ENCODE measurements at places on chromosomes 4 and X.
A peak's percentile ranks its signal among the peaks of the same experiment; 100 is the strongest.

DNA sequence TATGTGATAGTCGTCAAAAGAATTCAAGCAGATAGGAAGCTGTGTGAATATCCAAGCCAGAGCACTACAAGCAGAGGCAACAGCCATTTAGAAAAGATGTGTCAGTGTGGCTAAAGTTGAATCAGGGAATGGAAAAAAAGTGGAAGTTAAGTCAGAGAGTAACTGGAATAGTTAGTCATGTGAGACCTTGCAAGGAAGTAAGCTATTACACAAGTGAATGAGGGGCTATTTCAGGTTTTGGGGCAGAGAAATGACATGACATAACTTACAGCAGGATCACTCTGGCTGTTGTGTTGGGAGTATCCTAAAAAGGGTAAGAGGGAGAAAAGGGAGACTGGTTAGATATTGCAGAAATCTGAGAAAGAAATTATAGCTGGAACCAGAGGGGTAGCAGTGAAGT is 236.6 kb upstream of the PCDH18 start:
- no peak for DNase-seq

DNA sequence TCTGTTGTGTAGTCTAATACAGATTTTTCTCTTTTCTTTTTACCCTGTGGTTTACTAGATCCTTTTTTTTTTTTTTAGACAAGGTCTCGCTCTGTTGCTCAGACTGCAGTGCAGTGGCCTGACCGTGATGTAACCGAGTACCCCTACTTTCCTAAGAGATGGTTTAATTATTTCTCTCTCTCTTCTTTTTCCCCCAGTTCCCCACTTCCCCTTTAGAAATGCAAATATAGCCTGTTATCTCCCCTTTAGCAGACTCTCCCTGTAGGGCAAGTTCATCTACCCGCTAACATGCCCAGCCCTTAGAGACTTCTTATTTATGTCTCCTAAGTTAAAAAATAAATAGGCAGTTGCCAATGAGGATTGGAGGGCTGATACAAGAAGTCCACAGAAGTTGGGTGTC is 4.5 kb downstream of the SNX25 start:
- no peak for DNase-seq

DNA sequence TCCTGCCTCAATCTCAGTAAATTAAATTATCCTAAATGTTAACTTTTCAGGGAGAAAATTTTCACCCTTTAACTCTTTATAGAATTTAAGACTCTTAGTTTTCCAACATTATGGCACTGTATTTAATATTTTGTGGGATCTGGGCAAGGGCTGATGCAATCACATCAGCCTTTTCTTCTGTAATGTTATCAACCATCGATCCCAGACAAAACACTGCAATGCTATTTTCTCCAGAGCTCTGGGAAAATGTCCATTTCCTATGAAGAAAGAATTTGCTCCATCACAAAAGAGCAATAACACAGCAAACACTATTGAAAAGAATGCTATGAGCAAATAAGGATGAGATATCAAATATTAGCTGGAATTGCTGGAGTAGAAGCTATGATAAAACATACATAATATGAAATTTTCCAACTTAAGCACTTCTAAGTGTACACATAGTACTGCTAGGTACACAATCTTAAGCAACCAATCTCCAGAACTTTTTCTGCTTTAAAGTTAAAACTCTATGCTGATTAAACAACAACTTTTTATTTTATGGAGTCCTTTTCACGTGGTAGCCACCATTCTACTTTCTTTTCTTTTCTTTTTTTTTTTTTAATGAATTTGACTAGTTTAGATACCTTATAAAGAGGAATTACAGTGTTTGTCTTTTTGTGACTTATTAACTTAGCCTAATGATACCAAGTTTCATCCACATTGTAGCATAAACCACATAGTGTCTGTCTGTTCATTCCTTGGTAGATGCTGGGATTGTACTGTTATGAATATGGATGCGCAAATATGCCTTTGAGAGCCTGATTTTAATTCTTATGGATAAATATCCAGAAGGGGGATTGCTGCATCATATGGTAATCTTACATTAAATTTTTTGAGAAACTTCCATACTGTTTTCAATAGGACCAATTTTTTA is 43.6 kb downstream of the UGT2A3 start:
- DNase-seq, result no peak

- DNase-seq, result no peak
Observed at GRCh38 chrX:8820910-8821527, 19.8 kb upstream of the FAM9A start.

- DNase-seq, result no peak
Observed at GRCh38 chr4:12041828-12042227, 613.1 kb upstream of the HS3ST1 start.

GRCh38 chr4:40240040-40240653 is 43.3 kb downstream of the RHOH start:
- DNase-seq, result no peak

GRCh38 chr4:5683566-5683965 is 24.8 kb downstream of the EVC2 start:
- no peak for DNase-seq

DNA sequence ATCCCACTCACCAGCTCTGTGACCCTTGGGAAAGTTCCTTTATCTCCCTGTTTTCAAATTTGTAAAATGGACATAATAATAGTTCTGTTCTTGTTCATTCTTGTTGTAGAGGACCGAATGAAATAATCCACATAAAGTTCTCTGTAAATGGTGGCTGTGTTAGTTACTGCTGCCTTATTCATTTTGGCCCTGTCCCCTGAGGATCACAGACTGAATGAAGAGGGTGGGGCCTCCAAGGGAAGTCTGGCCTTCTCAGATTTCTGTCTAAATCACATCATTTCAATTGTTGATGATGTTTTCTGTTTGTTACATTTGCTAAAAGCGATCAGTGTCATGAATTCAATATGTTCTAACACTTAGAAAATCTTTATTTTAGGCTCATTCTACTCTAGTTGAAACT is 117.9 kb downstream of the PPEF1 start:
- no peak for DNase-seq

DNA sequence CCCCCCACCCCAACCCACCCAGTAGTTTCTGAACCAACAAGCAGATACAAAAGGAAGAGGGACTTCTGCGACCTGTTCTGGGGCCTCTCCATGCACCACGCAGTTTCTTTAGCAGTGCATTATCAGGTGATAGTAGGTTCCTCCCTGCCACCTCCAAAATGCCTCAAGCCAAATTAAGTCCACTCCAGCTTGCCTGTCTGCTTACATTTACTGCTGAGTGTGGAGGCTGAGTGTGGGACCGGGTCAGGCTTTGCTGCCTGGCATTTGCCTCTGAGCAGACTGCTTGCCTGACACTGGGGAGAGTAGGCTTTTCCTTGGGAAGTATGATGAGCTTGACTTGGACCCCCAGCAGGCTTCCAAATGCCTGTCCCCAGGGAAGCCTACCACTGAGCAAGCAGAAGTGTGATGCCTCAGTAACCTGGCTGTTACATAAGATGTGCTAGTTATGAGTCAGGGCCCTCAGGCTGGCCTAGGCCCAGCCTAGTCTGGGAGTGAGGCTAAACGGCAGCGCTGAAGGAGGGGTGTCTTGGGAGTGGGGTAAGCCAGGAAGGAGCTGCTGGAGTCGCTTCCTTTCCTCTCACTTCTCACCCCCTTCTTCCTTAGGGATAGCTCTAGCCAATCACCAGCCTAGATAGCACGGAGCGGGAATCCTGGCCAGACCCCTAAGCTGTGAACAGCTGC is 9.0 kb downstream of the TSC22D3 start:
- no peak for DNase-seq

DNA sequence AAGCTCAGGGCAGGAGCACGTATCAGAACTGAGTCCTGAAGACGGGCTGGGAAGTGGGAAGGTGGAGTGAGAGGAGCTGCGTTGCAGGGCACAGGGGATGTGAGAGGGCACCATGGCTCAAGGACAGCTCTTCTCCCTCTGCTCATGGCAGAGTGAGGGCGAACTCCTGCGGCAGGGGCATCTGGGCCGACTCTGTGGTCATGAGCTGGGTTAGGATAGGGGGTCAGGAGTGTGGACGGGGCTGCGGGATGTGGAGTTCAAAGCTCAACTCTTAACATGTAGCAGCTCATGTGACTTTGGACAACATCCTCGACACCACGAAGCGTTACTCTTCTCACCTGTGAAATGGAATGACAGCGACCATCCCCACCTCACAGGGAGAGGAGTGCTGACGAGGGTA is 19.4 kb upstream of the SORCS2 start:
- DNase-seq, result no peak

DNA sequence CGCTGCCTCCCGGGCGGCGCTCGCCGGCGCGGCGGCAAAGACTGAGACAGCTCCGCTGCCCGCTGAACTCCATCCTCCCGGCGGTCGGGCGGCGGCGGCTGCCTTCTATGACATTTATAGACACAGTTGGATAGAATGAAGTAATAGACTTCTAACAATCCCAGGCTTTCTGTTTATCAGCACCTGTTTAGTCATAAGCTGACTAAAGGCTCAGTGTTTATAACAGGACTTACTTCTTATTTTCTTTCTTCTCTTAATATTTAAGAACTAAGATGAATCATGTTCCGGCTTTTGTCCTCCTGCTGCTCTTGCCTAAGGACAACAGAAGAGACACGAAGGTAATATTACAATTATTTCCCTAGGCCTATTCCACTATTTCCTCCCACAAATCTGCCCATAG is 3.9 kb downstream of the ARL13A start:
- no peak for DNase-seq

- no peak for DNase-seq
Observed at GRCh38 chr4:152970102-152970820, 34.1 kb downstream of the FHDC1 start.

DNA sequence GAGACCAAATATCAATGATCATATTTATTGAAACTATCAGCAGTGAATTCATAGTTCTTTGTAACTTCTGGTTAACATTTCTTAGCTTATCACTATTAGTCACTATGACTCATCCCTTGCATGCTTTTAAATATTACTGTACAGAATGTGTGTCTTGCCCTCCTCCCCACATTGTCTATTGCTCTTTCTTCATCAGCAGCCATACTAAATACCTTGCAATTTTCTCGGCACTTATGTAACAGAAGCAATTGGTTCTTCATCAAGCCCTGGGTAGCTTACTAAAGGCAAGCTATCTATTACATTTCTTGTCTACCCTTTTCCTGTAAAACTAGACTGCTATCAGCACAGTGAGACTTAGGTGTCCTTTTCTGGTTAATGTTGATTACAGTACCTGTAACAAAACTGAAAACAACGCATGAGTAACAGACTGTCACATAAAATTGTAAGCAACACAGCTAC is 8.2 kb downstream of the KLHL4 start:
- DNase-seq, result no peak

GRCh38 chr4:152579107-152579764 is 43.3 kb upstream of the FBXW7 start:
- DNase-seq, result no peak

DNA sequence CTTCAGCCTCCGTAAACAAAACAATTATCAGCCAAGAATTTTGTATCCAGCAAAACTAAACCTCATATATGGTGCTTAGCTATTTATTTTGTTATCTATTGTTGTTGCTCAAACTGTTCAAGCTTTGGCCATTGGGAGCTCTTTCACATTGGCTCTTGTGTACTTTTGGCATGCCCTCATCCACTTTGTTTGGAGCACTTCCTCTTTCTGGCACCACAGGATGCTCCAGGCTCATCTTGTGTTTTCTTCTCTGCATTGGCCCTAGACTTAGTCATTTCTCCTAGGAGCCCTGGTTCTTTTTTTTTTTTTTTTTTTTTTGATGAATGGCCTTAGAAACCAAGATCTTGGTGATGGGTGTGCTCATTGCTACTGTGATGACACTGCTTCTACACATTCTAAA is 74.5 kb downstream of the DIPK2B start:
- no peak for DNase-seq

DNA sequence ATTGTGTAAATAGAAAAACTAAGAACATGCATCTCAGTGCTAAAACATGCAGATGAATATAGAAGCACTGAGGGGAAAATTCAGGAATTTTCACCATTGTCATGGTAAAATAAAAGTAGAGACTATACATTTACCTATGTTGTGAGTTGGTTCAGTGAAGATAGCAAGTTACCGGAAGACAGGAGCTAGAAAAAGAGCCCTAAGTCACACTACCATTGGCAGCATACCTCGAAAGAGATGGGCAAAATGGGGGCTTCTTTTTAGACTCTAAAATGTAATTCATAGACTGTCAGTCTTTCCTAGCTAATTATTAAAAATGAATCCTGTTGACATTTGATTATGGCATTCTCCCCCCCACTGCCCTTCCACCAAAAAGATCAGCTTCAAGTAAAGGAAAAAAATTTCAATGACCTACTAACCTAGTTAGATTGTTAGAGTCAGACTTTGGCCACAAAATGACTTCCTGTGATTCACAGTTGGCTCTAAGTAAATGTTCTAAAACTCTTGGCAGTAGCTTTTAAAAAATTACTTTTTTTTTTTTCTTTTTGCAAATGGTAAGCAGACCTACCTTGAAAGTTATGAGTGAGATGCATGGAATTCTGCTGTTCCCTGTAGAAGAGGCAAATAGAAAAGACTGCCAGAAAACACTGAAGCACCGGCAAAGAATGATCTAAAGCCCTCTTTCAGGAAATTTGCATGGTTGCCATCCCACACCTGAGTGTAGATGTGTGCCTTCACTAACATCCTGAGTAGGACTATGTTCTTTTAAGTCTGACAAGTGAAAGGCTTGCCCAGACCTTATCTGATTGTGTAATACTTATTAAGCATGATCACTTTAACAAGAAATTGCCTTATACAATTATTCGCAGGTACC is 26.4 kb upstream of the ARSJ start:
- DNase-seq, result no peak

GRCh38 chrX:65667503-65668376 is at the start of gene MSN:
TSS of gene MSN (plus strand) at chrX:65667654. CDS start at chrX:65667842, 188 bp downstream.
- DNase-seq, result peak; percentile 52

DNA sequence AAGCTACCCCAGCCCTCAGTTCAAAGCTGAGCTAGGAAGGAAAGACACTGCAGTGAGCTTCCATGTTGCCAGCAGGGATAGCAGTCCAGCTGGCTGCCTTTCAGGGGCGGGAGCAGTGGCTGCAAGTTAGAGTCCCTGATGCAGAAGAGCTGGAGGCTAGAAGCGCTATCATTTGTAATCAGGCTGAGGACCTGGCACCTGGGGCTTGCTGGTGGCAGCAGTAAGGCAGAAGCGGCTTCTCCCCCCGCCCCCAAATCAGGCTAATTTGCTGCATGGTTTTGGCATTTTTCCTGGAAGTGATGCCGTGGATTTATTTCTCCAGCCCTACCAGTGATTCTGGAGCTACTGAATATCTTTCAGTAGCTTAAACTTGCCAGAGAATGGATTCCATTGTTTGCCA is 203.3 kb downstream of the CLCN4 start:
- DNase-seq, result no peak

GRCh38 chrX:115547448-115547847 is 13.5 kb upstream of the PLS3 start:
- no peak for DNase-seq

GRCh38 chrX:54208531-54208930 is 25.5 kb upstream of the FAM120C start:
- no peak for DNase-seq

DNA sequence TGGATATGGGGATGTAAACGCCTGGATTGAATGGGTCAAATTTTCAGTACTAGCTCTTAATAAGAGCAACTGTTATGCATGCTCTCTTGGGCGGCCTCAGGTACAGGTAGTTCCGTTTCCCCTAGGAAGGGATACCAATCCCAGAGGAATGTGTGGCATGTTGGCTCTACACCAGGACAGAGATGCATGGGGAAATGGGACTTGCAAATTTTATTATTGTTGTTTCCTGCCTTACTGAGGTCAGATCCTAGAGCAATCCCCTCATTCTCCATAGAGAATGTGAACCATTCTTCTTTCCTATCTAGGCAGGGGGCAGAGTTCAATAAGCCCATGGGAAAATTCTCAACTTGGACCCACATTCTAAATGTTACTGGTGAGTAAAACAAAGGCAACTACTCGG is 361.8 kb upstream of the FGF16 start:
- DNase-seq, result no peak

GRCh38 chrX:68714856-68715255 is 67.4 kb downstream of the STARD8 start:
- no peak for DNase-seq
